ENCODE measurements at places on chromosomes 7 and 10.

- no peak for DNase-seq
These were observed 350.0 kb upstream of the FZD8 start for GRCh38 chr10:35992107-35992506.

- DNase-seq: no peak
These were observed 26.9 kb downstream of the PRSS2 start for GRCh38 chr7:142797391-142798377.

DNA sequence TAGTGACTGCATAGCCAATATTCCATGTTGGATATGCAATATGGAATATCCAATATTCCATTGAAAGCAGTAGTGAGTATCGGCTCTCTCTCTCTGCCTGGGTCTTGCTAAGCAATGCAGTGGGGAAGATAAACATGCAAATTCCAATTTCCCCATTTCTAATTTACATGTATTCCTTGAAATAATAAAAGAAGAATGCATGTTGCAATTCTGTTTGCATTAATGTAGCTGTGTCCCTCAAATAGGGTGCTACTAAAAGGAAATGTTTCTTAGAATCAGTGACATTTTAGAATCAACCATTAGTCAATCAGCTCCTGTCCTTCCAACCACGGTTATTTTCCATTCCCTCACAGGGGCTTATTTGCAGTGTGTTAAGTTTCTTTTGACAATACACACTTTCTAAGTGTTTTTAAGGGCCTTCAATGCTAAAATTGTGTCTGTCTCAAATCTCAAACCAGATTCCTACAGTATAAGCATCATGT lies 46.7 kb downstream of the AFAP1L2 start:
- DNase-seq: no peak

- DNase-seq: no peak
These were observed 53.0 kb downstream of the CTBP2 start for GRCh38 chr10:125107166-125107949.

- DNase-seq: no peak
These were observed 23.9 kb downstream of the PYROXD2 start for GRCh38 chr10:98391065-98391464.

DNA sequence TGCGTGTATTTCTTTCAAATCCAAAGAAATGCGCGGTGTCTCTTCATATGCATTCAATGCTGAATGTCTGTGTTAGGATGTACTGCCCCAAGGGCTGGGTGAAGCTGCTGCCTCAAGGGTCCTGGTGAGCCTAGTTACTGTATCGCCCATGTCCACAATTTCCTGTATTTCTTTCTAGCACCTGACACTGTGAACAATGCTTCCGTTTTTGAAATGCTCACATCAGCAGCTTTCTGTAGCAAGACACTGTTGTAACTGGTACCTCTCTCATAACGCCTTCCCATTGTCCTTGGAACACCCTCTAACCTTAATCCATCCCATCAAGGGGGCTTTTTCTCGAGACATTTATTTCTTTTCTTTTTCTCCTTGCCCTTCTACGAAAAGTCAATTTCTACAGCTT lies 25.1 kb downstream of the NRP1 start:
- DNase-seq: no peak

- no peak for DNase-seq
These were observed 3.1 kb upstream of the SLF2 start for GRCh38 chr10:100909501-100910263.

GRCh38 chr10:58637352-58637751 lies 124.7 kb downstream of the BICC1 start:
- DNase-seq: no peak

GRCh38 chr7:41134300-41135255 lies 568.3 kb downstream of the INHBA start:
- no peak for DNase-seq

DNA sequence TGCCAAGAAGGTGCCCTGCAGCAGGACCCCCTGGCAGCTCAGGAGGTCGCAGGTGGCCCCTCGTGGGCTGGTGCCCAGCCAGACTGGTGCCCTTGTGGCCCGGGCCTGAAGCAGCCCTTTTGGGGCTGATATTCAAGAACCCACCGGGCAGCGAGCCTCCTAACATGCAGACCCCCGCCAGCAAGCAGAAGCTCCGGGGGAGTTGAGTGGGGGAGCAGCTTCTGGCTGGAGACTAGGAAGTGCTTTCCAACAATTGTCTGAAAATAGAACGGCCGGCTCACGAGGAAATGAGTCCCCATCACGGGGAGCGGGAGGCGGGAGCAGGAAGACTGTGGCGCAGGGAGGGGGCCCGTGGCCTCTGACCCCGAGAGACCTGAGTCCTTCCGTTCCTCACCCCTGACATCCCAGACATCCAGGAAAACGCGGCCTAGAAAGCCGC lies 9.5 kb upstream of the INTS1 start:
- no peak for DNase-seq

DNA sequence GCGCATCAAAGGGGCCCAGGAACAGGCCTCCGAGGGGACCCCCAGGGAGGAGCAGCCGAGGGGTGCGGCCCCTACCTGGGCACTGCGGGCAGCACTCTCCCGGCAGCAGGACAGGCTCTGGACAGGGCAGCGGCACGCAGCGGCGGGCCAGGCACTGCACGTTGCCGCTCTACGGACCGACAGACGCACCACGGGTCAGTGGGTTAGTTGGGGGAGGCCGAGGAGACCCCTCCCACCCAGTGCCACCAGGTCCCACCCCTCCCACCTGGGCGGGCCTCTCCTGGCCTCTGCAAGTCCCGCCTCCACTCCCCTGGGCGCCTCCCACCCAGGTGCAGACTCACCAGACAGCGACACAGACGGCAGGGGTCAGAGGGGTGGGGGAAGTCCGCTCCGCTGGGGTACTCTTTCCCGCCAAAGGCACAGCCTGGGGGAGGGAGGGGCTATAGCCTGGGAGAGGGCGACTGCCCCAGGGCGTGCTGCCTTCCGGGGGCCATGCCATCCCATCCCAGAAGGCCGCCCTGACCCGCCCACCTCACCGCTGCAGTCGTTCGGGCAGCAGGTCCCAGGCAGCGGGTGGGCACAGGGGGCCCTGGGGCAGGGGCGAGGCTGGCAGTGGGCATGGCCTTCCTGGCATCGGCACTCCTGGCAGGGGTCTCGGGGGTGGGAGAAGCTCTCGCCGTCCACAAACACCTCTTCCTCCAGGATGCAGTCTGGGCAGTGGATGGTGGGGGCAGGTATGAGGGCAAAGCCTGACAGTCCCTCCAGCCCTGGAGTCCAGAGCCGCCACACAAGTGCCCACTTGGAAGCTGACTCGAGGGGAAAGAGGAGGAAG lies 19.2 kb downstream of the KCP start:
- no peak for DNase-seq

GRCh38 chr7:97025983-97026714 lies 1.5 kb upstream of the DLX5 start:
- DNase-seq: no peak

DNA sequence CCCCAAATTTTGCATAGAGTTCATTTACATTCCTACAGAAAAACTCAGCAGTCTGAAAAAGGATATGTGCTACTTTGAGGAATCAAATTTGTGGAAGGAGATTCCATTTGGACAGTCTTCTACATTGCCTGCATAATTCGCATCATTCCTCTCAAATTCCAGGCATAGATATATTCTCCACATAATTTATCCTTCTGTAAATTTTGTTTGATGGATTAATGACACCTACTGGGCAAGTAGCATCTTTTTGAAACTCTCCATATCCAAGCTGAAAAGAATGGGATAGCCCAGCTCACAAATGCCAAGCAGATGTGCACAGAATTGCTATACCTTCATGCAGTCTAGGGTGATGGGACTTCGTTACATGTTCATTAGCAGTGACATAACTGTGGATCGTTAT lies 515.3 kb downstream of the AUTS2 start:
- no peak for DNase-seq

DNA sequence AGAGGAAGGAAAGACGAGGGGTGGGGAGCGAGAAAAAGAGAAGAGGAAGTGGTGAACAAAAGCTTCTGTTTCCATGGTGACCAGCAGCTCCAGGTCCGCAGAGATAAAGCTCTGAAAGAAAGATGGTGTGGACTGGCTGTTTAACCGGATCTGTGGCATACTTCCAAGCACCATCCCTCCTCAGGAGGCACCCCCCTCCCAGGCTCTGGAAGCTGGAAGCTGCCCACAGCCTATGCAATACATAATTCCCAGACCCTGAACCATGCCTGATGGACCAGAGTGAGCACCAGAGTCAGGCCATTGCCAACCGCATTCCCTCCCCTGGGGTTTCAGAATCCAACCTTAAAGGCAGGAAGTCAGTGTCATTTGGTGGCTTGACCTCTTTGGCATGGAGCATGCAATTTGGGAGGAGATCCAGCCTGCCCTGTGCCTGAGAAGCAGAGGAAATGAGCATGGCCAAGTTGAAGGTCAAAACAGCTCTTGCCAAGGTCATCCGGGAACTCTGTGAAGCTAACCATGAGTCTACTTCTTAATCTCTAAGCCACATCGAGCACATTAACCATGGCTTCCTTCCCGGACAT lies 22.2 kb upstream of the CPXM2 start:
- no peak for DNase-seq

DNA sequence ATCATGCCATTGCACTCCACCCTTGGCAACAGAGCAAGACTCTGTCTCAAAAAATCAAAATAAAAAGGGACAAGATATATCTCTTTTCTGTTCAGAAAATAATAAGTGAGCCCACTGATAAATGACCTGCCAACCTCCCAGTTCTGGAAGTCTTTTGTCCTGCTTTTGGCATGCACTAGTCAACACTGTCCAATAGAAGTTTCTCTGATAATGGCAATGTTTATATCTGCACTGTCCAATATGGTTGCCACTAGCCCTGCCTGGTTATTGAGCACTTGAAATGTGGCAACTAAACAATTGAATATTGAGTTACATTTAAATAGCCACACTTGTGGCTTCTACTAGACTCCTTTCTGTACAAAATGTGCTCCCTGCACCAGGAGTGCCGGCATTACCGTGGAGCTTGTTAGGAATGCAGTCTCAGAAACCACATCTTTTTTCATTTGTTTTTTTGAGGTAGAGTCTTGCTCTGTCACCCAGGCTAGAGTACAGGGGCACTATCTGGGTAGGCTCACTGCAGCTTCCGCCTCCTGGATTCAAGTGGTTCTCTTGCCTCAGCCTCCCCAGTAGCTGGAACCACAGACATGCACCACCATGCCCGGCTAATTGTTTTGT lies 229.7 kb downstream of the CACNB2 start:
- DNase-seq: no peak

DNA sequence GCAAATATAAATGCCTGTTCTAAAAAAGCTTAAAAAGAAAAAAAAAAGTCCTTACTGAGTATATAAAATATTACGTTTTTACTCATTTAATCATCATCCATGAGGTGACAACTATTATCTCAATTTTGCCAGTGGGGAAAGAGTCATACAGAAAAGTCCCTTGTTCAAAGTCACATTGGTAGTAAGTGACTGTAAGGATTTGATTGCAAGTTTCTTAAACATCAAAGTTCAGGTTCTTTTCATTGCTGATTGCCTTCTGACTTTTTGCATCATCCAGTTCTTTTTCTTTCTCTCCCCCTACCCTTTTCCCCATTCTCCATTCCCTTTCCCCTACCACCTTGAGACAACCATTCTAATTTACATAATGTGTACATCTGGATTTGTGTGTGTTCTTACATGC lies 363.3 kb downstream of the NRG3 start:
- no peak for DNase-seq

DNA sequence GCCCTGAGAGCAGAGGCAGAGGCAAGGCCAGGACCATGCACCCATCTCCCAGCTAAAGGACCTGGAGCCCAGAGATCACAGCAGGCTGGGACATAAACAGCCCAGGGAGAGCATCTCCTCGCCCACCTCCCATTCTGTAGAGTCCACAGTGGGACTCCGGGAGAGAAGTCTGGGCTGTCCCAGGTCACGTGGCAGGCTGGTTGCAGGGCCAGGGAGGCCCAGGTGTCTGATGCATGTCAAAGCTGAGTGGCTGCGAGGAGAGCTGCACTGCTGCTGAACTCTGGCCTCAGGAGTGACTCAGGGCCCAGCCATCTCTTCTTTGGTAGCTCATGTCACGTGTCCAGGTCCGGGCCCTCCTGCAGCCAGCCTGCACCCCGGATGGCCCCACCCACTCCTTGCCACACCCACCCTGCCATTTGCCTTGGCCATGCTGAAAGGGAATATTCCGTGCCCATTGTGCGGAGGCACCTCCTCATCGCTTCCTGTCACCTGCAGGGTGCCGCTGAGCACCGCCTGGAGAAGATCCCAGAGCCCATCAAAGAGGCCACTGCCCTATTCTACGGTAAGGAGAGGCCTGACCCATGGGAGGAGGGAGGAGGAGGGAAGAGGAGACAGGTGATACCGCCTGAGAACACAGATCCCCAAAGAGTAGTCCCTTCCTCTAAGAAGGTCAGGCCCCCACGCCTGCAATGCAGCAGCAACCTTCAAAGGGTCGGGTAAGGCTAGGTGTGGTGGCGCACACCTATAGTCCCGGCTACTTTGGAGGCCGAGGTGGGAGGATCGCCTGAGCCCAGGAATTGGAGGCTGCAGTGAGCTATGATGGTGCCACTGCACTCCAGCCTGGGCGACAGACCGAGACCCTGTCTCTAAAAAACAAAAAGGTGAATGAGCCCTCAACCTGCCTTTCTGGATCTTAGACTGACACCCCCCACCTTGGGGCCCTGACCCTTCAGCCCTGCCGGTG lies 12.6 kb upstream of the SH2B2 start:
- no peak for DNase-seq

GRCh38 chr7:135428011-135428410 lies 81.9 kb downstream of the CNOT4 start:
- DNase-seq: no peak

GRCh38 chr7:252981-253380 lies 37.0 kb upstream of the FOXL3 start:
- DNase-seq: no peak

- DNase-seq: no peak
These were observed 43.5 kb upstream of the ZRANB1 start for GRCh38 chr10:124898471-124898870.

- DNase-seq: no peak
These were observed 140.3 kb downstream of the VIPR2 start for GRCh38 chr7:159004411-159004810.

- DNase-seq: no peak
These were observed 99.5 kb upstream of the ABI1 start for GRCh38 chr10:26960308-26960707.

DNA sequence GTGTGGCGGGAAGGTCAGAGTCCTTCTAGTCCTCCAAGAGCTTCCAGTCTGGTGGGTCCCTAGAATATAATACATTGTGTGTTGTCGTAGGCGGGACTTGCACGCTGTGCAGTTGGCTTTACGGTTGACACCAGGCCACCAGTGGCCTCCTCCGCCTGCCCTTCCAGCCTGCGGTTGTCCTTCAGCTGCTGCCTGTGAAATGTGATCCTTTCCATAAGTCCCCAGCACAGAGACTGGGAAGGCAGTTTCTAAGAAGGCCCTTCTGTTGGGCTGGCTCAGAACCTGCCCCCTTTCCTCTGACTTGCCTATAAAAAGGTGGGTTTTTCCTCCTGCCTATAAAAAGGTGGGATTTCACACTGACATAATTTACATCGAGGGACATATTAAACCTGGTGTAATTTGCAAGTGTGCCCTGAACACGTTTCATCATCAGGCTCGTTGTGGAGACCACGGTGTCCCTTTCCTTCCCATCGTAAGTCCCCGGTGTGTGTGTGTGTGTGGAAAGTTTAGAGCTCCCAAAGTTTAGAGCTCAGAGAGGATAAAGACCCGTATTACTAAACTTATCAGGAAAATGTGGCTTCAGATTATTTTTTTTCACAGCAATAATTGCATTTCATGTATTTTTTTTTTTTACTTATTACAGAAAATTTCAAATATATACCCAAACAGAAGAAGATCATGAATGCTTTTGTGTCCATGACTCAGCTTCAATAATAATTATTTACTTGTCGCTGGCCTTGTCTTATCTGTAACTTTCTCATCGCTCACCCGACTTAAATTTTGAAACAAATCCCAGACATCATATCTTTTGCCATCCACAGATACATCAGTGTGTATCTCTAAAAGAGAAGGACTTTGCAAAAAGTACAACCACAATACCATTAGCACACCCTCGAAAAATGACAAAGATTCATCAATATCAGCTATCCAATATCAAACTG lies 45.1 kb downstream of the CUX1 start:
- DNase-seq: no peak

Data from liver (tissue), 10 donors.